CD4-positive, CD25-positive, alpha-beta regulatory T cell (primary cell): ENCODE measurements at places on chromosomes 5 and 9.

DNA sequence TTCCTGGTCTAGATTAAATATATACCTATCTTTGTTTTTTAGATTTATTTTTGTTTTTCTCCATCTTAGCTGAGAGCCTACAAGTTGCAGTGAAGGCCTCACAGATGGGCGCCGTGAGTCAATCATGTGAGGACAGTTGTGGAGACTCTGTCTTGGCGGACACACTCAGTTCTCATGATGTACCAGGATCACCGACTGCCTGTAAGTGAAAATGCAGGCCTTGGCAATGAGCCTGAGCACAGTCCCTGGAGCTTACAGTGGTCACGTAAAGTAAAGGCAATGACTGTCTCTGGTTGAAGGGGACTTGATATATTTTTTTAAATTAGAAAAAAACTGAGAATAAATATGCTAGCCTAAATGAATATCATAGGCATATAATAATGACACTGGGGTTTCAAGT lies 271.9 kb downstream of the ARHGEF28 start:
- no peak for DNase-seq

DNA sequence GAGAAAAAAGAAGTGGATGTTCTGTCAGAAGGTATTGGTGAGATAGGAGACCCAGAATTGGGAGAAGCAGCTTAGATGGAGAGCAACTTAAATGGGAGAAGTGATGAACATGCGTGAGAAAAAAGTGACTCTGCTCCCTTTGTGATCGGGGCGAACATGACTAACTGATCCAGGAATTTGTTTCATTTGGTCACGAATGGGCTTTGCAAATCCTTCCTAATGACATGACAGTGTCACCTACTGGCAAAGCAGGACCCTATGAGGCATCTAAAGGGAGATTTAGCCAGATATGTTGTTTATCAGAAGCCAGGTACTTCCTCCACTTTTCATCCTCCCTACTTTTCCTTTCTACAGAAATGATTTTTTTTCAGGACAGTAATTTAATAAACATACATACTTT lies 787.4 kb upstream of the RGMB start:
- DNase-seq: no peak

- no peak for DNase-seq
These were observed 30.2 kb downstream of the TJP2 start for GRCh38 chr9:69204326-69204725.

DNA sequence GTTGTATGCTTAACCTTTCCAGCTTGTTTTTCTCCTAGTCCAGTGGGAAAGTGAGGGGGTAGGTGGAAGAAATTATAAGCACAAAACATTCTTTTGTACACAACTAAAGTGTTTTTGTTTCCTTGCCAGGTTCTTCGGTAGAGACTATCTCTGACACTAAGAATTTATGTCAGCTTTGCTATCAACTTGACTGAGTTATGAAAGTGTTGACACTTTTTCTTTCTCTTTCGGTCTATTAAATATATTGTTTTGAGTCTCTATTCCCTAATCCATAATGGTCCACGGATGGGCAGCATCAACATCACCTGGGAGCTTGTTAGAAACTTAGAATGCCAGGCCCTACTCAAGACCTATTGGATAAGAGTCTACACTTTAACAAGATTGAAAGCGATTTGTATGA lies 195.0 kb upstream of the ATP10B start:
- no peak for DNase-seq

GRCh38 chr5:98755406-98755805 lies 18.1 kb upstream of the RGMB start:
- DNase-seq: no peak

DNA sequence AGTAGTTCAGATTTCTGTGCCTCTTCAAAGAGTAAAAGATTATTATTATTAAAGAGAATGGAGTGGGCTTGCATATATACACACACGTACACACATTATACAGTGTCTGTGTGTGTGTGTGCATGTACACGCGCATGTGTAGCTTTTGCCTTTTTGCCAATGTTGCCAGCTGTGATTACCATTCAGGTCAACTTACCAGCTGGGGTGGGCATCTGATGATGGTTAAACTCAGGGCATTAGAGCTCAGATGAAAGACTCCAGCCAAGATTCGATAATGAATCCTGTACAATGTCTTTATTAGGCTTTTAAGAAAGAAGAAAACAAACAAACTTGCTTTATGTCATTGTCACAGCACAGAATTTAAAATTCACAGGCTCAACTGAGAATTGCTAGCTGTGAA lies 296.5 kb upstream of the DMAC1 start:
- no peak for DNase-seq

- DNase-seq: no peak
These were observed 139.3 kb upstream of the FBXL17 start for GRCh38 chr5:108521011-108521700.

- DNase-seq: no peak
These were observed 9.4 kb upstream of the NFIB start for GRCh38 chr9:14323083-14323971.

GRCh38 chr5:37494756-37495155 lies 115.6 kb downstream of the WDR70 start:
- no peak for DNase-seq

DNA sequence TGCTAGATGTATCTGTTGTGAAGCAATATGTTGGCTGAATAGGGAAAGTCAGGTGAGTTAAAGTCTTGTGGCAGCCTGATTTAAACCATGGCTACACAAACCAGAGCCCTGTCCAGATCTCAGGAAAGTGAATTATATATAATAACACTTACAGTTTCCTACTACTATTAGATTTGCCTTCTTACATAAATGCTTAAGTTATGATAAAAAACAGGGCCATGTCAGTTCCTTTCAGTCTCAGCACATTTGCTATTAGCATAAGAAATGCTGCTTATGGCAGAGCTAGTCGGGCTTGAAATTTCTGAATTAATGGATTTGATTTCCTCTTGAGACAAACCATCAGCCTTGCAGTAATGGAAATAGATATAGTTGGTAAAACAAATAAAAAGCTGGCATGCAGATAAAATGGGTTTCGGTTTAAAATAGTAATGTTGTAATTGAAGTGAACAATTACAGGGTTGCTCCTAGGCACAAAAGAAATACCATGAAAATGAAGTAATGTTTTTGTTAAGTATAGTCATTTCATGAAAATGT lies 664.2 kb upstream of the ZNF608 start:
- no peak for DNase-seq

GRCh38 chr9:98720402-98720801 lies 11.7 kb upstream of the GABBR2 start:
- DNase-seq: no peak

DNA sequence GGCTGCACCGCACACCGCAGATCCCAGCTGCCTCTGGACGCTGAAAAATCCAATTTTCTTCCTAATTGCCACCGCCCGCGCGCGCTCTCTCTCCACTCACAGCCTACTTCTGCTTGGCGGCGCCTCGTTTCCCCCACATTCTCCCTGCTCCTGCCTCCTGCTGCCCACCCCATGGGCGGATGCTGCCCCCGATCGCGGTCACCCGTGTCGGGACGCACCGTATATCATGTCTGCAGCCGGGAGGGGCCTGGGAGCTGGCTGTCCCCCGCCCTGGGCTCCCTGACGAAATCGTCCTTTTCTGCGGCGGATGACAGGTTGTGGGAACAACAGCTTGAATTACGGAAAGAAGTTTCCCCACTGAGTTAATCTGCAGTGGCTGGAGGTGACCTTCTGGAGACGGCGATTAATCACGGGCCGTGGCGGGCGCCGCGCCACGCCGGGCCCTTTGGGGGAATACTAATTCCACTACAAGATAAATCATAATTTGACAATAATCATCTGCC lies 36.3 kb upstream of the PSD2 start:
- DNase-seq: no peak

GRCh38 chr5:122718611-122719010 lies 56.3 kb upstream of the SNX2 start:
- no peak for DNase-seq

DNA sequence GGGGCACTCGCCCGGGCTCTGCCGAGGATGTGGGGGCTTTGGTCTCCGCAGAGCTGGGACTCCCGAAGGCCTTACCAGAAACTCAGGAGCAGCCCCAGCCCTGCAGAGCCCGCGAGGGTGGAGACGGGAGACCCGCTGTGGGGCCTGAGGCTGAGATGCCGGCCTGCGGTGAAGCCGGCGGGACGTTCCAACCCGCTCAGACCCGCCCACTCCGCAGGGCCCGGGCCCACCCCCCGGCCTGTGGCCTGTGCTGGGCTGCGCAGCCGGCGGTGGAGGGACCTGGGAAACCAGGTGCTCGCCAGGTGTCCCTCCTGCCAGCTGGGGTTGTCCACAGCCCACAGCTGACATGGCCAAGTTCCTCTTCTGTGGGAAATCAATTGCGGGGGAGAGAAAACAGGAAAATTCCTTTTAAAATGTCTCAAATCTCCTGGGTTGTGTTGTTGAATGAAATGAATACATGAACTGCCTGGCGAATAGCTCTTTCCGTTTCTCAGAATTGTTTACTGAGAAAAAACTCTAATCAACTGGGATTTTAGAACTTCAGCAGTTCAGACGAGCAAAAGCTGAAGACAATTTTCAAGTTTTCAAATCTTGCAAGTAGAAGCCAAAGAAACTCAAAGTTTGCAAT lies 49.0 kb upstream of the IRX4 start:
- DNase-seq: no peak

- DNase-seq: no peak
These were observed 128.7 kb downstream of the TRIM32 start for GRCh38 chr9:116815835-116816234.

DNA sequence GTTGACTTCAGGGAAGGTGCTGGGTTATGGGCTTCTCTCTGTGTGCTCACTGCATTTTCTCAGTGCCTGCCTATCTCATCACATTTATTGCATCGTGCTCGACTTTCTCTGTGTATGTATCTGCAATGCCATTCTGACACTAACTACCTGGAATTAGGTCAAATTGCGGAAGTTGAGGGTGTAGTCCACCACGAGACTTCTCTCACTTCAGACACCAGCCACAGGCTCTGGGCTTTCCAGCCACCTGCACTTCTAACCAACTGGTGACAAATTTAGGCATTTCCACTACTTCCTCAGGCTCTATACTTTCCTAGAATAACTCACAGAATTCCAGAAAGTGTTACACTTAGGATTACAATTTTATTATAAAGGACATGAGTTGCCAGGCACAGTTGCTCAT lies 188.6 kb upstream of the ZNF608 start:
- no peak for DNase-seq

GRCh38 chr9:120264528-120264927 lies 315.4 kb downstream of the CDK5RAP2 start:
- DNase-seq: no peak

DNA sequence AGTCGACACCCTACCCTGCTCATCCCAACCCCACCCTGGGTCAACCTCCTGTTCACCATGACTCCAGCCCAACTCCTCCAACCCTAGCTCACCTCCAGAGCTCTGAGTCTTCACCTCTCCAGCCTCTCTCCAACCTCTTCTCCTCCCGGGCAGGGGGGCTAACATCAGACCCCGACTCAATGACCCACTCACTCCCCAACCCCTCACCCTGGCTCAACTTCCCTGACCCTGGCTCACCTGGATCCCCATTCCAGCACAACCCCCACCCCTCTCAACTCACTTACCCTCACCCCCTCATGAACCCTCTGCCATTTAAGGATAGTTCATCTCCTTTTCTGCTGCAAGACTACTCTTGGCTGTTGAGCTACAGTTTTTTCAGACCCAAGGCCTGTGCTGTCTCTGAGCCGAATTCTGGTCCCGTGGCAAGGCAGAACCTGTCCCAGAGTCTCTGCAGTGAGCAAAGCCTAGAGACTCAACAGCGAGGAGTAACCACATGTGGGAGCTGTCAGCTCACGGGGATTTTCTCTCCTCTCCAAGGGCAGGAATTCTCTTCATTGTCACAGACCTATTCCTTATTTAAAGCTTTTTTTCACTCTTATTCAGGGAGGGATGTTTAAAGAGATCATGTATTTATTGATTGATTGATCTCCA lies 29.8 kb downstream of the ANKRD33B start:
- DNase-seq: no peak

DNA sequence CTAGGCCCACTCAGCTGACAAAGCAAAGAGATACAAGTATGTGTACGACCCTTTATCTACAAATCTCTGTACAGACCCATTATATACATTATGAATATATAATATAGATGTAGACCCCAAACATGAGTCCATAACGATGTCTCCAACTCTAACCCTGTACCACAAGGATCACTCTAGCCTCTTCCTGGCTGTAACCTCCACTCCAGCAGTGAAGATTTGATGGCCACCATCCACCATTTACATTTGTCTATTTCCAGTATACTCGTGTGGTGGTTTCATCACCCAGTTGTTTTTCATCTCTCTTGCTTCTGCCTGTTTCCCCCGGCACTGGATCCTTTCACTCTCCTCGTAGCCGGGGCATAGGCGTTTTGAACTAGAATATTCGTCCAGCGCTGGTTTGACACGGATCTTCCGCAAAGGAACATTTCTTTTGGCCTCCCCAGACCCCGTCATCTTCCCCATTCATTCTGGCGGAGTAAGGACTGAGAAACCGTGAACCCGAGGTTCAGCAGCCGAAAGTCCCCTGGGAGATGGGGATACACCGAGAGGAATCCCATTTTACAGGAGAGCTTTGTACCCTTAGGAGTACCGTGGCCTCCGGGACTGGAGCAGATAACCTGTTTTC lies 828 bp upstream of the TRIO start:
- DNase-seq: no peak

GRCh38 chr5:32230356-32231099 lies 56.4 kb upstream of the GOLPH3 start:
- no peak for DNase-seq

DNA sequence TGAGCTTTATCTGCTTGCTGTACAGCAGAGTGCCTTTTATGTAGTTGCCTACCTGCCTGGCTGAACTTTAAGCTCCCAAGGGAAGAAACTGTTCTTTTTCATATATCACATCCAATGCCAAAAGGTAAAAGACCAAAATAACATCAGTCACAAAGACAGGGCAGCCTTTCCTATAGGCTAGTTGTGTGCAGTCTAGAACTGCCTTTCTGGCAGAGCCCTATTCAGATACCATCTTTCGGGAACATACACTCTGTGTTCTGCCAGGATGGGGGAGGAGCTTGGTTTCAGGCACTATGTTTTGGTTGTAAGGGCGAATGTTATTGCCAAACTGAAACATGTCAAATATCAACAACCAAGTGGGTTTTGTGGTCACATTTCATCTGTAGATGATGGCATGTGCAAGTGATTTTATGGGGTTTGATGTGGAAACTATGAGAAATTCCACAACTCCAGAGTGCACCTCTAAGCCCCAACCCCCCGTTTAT lies 314.5 kb downstream of the ADGRV1 start:
- DNase-seq: peak; percentile 1

DNA sequence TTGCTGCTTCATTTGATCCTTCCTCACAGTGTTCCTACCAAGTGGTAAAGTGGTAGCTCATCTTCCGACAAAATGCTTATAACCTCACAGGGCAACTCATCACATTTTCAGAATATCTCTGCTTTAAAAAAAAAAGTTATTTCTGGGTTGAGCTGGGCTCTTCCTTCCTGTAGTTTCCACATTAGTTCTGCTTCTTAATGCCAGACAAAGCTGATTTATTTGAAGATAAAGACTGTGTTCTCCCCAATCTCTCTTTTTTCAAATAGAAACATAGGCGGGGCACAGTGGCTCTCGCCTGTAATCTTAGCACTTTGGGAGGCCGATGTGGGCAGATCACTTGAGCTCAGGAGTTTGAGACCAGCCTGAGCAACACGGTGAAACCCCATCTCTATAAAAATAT lies 273.1 kb downstream of the ACTL7B start:
- no peak for DNase-seq
